Activated CD8-positive, alpha-beta memory T cell treated with anti-CD3 and anti-CD28 coated beads, Interleukin-2, amount 10 ng/mL, durations not matched to agents 7 days and 5 days (primary cell): ENCODE measurements at places on chromosomes 1 and 21. TPM values are rescaled to one million over a fixed set of nuclear protein-coding genes. Genes with fewer than 3 reads are reported as not detected.

DNA sequence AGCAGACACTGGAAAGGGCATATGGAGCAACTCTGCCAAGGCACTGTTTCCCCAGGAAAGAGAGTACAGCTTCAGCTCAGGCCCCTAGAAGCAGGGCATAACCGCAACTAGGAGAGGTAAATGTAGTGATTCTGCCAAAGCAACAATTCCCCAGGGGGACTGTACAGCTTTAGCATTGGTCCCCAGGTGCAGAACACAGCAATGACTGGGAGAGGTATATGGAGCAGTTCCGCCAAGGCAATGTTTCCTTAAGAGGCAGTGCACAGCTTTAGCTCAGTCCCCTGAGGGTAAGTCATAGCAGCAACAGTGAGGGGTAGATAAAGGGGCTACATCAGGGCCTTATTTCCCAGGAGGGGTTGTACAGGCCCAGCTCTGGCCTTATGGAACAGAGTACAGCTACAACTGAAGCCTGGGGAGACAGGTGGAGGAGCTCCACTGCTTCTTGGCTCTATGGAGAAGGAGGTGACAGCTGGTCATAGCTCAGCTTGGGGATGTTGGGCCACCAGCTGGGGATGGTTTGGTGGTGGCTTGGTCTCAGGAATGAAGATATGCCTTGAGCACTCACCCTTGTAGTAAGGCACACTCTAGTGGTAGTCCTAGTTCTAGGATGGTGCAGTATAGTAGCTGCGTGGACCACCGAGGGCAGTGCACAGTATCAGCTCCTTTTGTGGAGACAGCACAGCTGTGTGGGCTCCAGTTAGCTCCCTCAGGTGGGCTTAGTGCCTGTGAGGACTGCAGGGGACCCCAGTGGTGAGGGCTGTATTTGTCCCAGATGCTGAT, 582.7 kb downstream of the PTPRC start:
- no peak for DNase-seq

C1QB gene
- not detected for total RNA-seq

TEX38 gene
- not detected for total RNA-seq

DNA sequence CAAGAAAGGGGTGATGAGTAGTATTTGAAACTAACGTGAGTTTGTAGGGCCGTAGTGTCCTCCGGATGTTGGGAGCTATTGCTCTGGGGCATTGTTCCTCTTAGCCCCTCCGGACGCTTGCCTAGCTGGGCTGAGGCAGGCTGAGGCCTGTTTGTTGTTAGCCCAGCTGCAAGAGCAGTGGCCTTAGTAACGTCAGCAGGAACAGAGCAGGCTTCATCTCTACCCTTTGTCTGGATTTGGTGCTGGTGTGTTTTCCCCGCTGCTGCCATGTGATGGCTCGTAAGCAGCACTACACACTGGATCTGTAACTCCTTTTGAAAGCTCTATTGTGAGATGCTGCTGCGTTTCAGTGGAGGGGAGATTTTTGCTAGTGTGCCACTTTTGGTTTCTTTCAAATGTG, 57.6 kb downstream of the DNM3 start:
- DNase-seq: no peak

GRCh38 chr1:189960769-189961168, 516.9 kb downstream of the BRINP3 start:
- no peak for DNase-seq

PROK1 gene
- total RNA-seq: not detected

DNA sequence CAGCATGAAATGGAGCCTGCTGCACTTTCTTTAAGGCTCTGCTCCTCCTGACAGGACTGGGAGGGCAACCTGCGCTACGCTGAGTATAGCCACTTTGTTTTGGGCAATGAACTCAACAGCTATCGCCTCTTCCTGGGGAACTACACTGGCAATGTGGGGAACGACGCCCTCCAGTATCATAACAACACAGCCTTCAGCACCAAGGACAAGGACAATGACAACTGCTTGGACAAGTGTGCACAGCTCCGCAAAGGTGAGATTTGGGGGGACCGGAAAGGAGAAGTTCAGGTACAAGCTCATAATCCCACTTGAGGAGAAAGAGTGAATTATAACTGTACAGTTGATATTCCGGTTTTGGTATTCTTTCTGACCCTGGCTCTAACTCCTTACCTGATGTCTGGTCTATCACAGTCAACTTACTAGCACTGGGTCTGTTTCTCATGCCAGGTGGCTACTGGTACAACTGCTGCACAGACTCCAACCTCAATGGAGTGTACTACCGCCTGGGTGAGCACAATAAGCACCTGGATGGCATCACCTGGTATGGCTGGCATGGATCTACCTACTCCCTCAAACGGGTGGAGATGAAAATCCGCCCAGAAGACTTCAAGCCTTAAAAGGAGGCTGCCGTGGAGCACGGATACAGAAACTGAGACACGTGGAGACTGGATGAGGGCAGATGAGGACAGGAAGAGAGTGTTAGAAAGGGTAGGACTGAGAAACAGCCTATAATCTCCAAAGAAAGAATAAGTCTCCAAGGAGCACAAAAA, 5.4 kb downstream of the ANGPTL7 start:
- DNase-seq: no peak

DNA sequence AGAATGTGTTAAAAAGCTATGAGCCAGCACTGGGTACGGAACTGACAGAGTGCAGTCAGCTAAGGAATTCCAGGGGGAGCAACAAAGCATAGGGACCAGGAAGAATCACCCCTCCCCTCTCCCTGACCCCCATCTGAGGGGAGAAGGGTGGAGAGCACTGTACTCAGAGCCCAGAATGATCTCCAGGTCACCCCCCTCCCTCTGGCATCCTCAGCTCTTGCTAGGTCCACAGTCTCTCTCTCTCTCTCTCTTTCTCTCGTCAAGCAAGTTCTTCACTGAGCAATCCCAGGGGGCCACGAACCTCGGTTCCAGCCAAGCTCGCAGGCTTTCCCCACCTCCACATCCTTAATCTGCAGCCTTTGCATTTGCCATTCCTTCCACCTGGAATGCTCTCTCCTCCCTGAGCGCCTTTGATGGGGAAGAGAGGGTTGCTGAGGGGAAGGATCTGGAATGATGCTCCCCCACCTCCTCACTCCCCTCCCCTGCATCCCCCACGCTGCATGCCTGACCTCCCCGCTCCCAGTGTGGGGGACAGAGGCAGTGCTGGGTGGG, 6.7 kb upstream of the WASF2 start:
- no peak for DNase-seq

- no peak for DNase-seq
Observed at GRCh38 chr1:240962086-240962485, 350.1 kb upstream of the GREM2 start.

DNA sequence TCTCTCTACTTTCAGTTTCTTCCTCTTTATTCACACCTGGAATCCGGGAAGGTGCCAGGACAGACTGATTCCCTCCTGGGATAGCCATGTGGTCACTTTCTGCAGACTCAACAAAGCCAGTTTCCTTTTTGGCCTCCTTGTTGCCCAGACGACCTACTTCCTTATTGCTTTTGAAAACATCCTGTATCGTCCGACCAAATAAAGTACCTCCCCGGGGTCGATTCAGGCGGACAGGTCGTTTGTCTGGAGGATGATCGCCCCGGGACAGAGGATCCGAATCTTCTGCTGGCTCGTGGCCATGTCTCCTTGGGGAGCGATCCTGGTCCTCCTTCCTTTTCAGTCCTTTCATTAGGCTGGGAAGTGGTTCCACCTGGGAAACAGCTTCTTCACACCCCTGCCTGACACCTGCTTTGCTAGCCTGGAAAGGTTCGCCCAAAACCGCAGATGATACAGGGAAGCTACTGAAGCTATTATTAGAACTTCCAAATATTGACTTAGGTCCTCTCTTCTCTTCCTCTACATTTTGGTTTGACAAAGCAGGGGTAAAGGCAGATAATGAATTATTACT, 1.2 kb downstream of the MCM3AP start:
- DNase-seq: no peak

GRCh38 chr1:54274448-54274847, 74.5 kb downstream of the MRPL37 start:
- DNase-seq: no peak

GRCh38 chr1:225911191-225912130, 12.6 kb downstream of the PYCR2 start:
- DNase-seq: peak; percentile 74

DNA sequence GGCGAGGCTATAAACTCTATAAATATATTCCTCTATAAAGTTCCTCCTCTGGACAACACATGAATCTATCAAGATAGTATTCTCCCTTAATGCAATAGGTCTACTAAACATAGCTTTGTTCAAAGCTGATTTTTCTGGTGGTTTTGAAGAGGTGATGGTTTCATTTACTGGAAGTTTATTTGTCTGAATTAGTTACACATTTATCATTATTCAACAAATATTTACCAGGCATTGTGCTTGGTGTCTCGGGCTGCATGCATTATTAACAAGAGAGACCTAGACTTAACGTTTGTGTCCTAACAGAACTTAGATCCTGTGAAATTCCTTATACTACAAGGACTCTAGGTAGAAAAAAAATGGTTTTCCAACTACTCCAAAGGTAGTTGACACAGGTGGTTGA, 511.4 kb upstream of the B3GALT2 start:
- no peak for DNase-seq

AZIN2 gene
- 7.8 TPM for total RNA-seq

GRCh38 chr1:58966917-58967740, 183.3 kb upstream of the JUN start:
- DNase-seq: no peak

LY9 gene
- total RNA-seq: 1.3 TPM
